Thymus (tissue), 14 donors: ENCODE measurements at places on chromosomes 1 and 21. TPM values are rescaled to one million over a fixed set of nuclear protein-coding genes. Genes with fewer than 3 reads are reported as not detected.

GRCh38 chr1:66239834-66240233 lies 294.1 kb upstream of the SGIP1 start:
- H3K4me1 ChIP-seq, result no peaks in the 10 kb centered on the region
- no peaks in the 10 kb centered on the region for H3K36me3 ChIP-seq
- no peak overlapping the region for H3K27ac ChIP-seq
- H3K4me3 ChIP-seq, result no peak overlapping the region
- no peak for DNase-seq
- H3K27me3 ChIP-seq, result no peaks in the 10 kb centered on the region

DNA sequence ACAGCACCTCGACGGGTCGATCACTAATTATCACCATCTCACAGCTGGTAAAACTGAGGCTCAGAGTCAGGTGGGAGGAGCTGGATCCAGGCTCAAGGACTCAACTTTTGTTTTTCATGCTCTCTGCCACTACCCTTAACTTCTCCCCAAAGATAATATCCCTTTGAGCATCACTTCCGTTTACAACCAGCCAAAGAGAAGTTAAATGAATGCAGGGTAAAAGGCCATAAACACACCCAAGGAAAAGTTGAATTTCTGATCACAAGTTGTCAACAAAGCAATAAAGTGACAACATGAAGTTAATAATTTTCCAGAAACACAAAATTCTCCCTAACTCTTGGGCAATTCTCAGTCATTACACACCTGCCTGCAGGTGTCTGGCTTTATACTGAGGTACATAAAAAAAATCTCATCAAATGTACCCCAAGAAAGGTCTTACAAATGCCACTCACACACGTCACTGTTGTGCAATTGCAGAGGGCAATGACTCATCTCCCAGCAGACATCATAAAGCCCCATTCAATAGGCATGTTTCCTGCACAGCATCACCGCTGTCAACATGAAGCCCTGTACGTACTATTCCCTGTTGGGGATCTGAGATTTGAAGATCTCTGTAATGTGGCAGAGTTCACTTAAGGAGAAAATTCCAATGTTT lies 3.4 kb downstream of the OR2T11 start:
- no peak overlapping the region for H3K27ac ChIP-seq
- no peaks in the 10 kb centered on the region for H3K4me1 ChIP-seq
- no peak for DNase-seq
- no peak overlapping the region for H3K4me3 ChIP-seq
- no peaks in the 10 kb centered on the region for H3K27me3 ChIP-seq

Gene ANKRD35
- 2.7 TPM for polyA plus RNA-seq

Gene KCNH1
- 0.62 TPM for polyA plus RNA-seq

DNA sequence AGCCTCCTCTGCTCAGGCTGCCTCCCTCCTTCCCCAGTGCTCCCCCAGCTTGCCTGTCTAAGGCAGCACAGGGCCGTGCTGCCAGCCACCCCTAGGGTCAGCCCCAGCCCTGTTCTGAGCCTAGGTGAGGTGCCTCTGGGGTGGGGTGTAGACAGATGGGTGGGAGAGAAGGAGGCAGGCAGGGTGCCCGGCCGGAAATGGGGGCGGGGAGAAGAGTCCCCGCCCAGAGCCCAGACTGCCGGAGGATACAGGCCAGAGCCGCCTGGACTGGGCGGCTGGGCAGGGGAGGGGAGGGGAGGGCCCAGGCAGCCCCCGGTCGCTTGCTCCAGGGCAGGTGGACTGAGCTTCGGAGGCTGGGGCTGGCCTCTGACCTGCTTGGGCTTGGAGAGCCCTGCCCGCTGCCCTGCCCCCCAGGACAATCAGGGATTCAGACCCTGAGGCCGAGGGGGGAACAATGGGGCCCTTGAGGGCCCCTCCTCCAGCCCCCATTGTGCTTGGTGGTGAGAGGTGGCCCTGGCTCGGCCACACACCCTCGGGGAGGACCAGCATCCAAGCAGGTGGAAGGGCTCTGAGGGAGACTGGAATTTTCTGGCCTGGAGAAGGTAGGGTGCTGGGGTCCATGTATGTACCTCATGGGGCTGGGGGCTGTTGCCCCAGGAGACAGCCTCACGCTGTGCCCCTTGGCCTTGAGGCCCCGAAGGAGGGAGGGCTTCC lies at the start of gene GJC2:
Gene GJC2 (plus strand): TSS at position 525 of the 714 bp plus-strand sequence. CDS start 7,829 bp downstream, outside the sequence.
- H3K4me3 ChIP-seq, result no peak within 1 kb of the TSS
- H3K27me3 ChIP-seq, result no peaks in the 10 kb centered on the region
- peaks cover 66% of the 10 kb centered on the region for H3K4me1 ChIP-seq
- H3K27ac ChIP-seq, result peak within 1 kb of the TSS; percentile 15

Gene AXDND1
- 1.3 TPM for polyA plus RNA-seq

- no peak for DNase-seq
- no peaks in the 10 kb centered on the region for H3K4me1 ChIP-seq
- no peak overlapping the region for H3K27ac ChIP-seq
- H3K27me3 ChIP-seq, result no peaks in the 10 kb centered on the region
- no peak overlapping the region for H3K4me3 ChIP-seq
These were observed 579.2 kb upstream of the RGS18 start for GRCh38 chr1:191579019-191579418.

DNA sequence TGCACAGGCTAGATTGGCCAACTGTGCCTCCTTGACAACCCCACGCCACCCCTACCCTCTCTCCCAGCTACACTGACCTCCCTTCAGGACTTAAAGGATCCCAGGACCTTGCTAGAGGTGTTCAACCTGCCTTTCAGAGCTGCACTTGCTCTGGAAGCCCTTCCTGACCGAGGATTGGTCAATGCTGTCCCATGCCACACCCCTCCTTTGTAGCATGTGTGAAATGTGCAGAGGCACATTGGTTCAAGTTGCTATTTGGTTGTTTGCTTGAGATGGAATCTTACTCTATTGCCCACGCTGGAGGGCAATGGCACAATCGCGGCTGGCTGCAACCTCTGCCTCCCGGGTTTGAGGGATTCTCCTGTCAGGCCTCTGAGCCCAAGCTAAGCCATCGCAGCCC lies 21.8 kb downstream of the ACTA1 start:
- peaks cover 21% of the 10 kb centered on the region for H3K4me1 ChIP-seq
- no peak overlapping the region for H3K4me3 ChIP-seq
- DNase-seq, result no peak
- no peaks in the 10 kb centered on the region for H3K36me3 ChIP-seq
- peaks cover 21% of the 10 kb centered on the region for H3K27me3 ChIP-seq

Gene NBPF6
- polyA plus RNA-seq, result 0.07 TPM

Gene GLUL
- polyA plus RNA-seq, result 1,039 TPM

DNA sequence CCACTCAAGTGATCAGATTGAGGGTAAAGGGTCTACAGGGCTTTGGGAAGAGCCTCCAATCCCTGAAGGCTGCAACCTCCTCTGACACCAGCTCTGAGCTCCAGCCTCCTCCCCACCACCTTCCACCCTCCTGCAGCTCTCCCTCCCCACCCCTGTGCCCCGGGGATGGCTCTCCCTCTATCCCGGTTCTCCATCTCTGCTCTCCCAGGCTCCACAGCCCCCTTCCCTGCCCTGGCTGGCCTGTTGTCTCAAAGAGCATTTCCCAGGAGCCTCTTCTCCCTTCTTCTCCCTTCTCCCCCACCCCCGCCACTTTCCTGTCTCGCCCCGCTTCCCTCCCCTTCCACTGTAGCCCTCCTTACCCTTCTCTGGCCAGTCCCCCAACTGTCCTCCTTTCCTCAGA lies 1.1 kb downstream of the PLEKHA6 start:
- DNase-seq, result no peak
- H3K4me1 ChIP-seq, result peaks cover 24% of the 10 kb centered on the region
- no peak overlapping the region for H3K4me3 ChIP-seq
- peaks cover 11% of the 10 kb centered on the region for H3K27me3 ChIP-seq

DNA sequence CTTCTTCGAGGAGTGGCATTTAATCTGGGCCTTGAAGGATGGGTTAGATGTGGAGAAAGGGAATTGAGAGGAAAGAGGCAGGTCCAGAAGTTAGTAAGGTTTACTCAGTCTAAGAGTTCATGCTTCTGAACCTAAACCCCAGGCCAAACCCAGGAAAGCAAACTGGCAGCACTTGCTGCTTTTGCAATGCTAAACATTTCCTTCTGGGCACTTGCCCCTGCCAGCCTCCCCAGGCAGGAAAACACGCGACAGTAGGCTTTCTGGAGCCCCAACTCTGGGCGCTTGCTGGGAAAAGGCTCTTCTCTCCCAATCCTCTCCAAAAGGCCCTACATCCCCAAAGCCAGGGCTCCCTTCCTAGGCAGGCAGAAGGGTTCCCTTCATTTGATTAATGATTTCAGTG lies 2.5 kb downstream of the OLFML2B start:
- H3K27ac ChIP-seq, result no peak overlapping the region
- peaks cover 2% of the 10 kb centered on the region for H3K27me3 ChIP-seq
- H3K4me1 ChIP-seq, result peaks cover 2% of the 10 kb centered on the region
- no peak overlapping the region for H3K4me3 ChIP-seq
- no peak for DNase-seq

GRCh38 chr21:23534850-23535249 lies 2072.4 kb downstream of the MRPL39 start:
- H3K27ac ChIP-seq, result no peak overlapping the region
- DNase-seq, result no peak
- no peaks in the 10 kb centered on the region for H3K27me3 ChIP-seq
- H3K4me1 ChIP-seq, result no peaks in the 10 kb centered on the region

DNA sequence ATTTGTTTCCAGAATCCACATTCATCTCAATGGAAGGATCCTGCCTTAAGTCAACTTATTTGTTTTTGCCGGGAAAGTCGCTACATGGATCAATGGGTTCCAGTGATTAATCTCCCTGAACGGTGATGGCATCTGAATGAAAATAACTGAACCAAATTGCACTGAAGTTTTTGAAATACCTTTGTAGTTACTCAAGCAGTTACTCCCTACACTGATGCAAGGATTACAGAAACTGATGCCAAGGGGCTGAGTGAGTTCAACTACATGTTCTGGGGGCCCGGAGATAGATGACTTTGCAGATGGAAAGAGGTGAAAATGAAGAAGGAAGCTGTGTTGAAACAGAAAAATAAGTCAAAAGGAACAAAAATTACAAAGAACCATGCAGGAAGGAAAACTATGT lies 2.6 kb downstream of the GADD45A start:
- no peak overlapping the region for H3K27ac ChIP-seq
- H3K27me3 ChIP-seq, result no peaks in the 10 kb centered on the region
- H3K4me3 ChIP-seq, result no peak overlapping the region
- H3K36me3 ChIP-seq, result peaks cover 6% of the 10 kb centered on the region
- peaks cover 10% of the 10 kb centered on the region for H3K4me1 ChIP-seq

Gene PSMB4
- polyA plus RNA-seq, result 371 TPM

DNA sequence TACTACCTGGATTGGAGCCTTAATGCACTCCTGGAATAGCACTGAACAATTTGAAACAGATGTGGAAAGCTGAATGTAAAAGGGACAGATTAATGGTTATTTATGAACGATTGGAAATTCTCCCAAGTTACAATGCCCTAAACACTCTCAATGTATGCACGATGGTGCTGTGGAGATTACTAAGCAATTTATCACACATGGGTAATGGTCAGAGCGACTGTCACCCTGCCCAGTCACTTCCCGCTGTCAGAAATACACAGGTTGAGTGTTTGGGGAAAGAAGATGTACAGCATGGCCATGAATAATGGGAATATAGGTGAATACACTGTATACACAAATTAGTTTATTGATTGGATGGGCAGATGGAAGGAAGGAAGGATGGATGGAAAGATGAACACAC lies 342.4 kb downstream of the VAV3 start:
- H3K36me3 ChIP-seq, result no peaks in the 10 kb centered on the region
- H3K4me3 ChIP-seq, result no peak overlapping the region
- no peaks in the 10 kb centered on the region for H3K4me1 ChIP-seq
- DNase-seq, result no peak
- H3K27me3 ChIP-seq, result no peaks in the 10 kb centered on the region

Gene PDE4B
- 10.9 TPM for polyA plus RNA-seq

Gene BMP8B
- polyA plus RNA-seq, result 0.16 TPM

DNA sequence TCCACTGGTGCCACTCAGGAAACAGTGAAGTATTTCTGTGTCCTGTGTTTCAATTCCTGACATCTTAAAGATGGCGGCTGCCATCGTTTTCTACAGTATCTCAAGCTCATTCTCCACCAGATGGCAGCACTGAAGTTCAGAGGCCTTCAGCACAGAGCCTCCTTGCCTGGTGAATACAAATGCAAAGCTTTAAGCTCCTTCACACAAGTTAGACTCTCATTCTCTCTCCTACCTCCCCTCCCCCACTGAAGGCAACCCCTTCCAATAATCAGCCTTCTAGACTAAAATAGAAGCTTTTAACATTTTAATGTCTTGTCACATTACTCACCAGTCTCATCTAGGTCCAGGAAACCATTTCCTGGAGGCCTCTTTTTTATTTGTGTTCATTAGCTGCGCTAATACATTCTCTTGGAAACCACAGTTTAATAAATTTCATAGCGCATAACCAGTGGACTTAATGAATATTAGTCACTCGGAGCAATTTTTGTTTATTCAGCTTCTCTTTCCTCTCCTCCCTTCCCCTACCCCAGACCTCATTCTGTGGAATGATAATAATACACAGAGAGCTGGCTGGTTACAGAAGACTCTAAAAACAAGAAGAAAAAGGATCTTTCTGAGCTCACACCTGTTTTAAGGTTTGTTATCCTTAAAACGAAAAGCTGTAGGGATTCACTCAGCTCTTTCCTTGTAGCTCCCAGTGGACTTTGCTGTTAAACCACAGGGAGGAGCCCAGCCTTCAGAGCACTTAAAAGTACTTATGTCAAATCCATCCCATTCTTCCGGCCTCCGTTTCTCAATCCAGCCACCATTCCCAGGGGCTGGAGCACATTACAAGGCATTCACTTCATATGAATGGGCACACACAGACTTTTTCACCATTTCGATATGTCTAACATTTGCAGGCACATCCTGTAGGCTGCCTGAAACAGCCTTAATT lies 384.9 kb downstream of the HLX start:
- H3K27ac ChIP-seq, result no peak overlapping the region
- no peaks in the 10 kb centered on the region for H3K36me3 ChIP-seq
- no peaks in the 10 kb centered on the region for H3K27me3 ChIP-seq
- no peaks in the 10 kb centered on the region for H3K4me1 ChIP-seq
- H3K4me3 ChIP-seq, result no peak overlapping the region

GRCh38 chr21:34612557-34612956 lies 2.4 kb downstream of the RCAN1 start:
- no peaks in the 10 kb centered on the region for H3K27me3 ChIP-seq
- no peaks in the 10 kb centered on the region for H3K36me3 ChIP-seq
- DNase-seq, result no peak
- H3K27ac ChIP-seq, result no peak overlapping the region

Gene WDR64
- polyA plus RNA-seq, result 0.14 TPM

DNA sequence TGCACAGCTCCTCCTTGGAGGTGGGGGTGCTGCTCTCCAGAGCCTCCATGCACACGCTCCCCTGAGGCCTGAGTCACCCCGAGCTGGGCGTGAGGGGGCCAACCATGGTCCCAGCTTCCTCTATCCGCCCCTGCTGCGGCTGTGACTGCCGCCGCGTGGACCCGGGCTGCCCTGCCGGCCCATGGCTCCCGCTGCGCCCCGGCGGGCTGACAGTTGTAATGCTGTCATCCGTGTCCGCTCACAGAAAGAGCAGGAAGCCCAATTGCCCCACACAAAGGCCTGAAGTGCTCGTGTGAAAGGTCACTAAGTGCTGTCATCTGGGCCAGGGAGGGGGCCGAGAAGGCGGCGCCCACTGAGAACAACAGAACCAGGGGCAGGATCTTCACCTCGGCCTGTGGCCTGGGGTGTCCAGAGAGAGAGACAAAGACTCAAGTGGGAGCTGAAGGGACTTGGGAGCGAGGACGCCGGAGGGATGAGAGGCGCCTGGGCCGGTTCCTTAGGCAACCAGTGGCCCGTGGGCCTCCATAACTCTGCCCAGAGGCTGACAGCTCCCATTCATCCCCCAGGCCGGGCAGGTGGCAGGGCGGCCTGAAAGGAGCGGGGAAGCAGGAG lies 31.5 kb downstream of the OLIG1 start:
- DNase-seq, result no peak
- H3K27me3 ChIP-seq, result peaks cover 2% of the 10 kb centered on the region
- no peak overlapping the region for H3K4me3 ChIP-seq
- H3K27ac ChIP-seq, result no peak overlapping the region
- no peaks in the 10 kb centered on the region for H3K4me1 ChIP-seq
- no peaks in the 10 kb centered on the region for H3K36me3 ChIP-seq

Gene L1TD1
- polyA plus RNA-seq, result 0.80 TPM
